ENCODE measurements at places on chromosomes 7 and 10. TPM values are rescaled to one million over a fixed set of nuclear protein-coding genes. Genes with fewer than 3 reads are reported as not detected.

GRCh38 chr7:2645274-2645868 is 13.6 kb downstream of the TTYH3 start:
- H3K4me1 ChIP-seq, result no peaks in the 10 kb centered on the region
- H3K27me3 ChIP-seq, result no peaks in the 10 kb centered on the region
- no peak for DNase-seq
- peaks cover 43% of the 10 kb centered on the region for H3K36me3 ChIP-seq

The STK31 gene
- 2.1 TPM for total RNA-seq

- no peak overlapping the region for H3K27ac ChIP-seq
- H3K4me1 ChIP-seq, result peaks cover 19% of the 10 kb centered on the region
- no peaks in the 10 kb centered on the region for H3K36me3 ChIP-seq
- no peak for DNase-seq
- H3K27me3 ChIP-seq, result no peaks in the 10 kb centered on the region
- H3K4me3 ChIP-seq, result no peak overlapping the region
These were observed 156.4 kb downstream of the ARID5B start for GRCh38 chr10:62057850-62058249.

GRCh38 chr10:100508691-100509150 is 10.9 kb downstream of the SEC31B start:
- peaks cover 8% of the 10 kb centered on the region for H3K4me1 ChIP-seq
- H3K27ac ChIP-seq, result no peak overlapping the region
- peak; percentile 27 for DNase-seq
- no peaks in the 10 kb centered on the region for H3K36me3 ChIP-seq
- H3K4me3 ChIP-seq, result no peak overlapping the region
- H3K27me3 ChIP-seq, result no peaks in the 10 kb centered on the region

DNA sequence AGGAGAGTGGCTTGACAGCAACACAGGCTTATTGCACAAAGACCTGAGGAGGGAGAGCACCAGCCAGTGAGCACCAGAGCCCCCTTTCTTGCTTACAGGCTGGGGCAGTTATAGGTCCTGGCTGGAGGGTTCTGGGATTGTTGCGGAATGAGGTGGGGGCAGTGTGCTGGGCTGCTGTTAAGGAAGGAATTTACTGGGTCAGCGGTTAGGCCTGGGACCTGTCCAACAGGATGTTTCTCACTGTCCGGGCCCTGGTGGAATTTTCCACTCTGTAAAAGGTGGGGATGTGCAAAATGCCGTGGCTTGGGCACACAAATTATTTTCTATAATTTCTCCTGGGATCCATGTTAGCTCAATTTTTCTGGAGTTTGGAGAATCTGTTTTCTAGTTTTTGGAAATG is 757.3 kb downstream of the TYW1 start:
- H3K27ac ChIP-seq, result no peak overlapping the region
- no peaks in the 10 kb centered on the region for H3K27me3 ChIP-seq
- H3K4me1 ChIP-seq, result no peaks in the 10 kb centered on the region
- peak; percentile 20 for DNase-seq
- no peak overlapping the region for H3K4me3 ChIP-seq
- no peaks in the 10 kb centered on the region for H3K36me3 ChIP-seq

GRCh38 chr7:130008941-130009847 is 42.0 kb downstream of the ZC3HC1 start:
- peak overlapping the region; percentile 38 for H3K4me3 ChIP-seq
- peaks cover 23% of the 10 kb centered on the region for H3K36me3 ChIP-seq
- peaks cover 35% of the 10 kb centered on the region for H3K4me1 ChIP-seq
- peak; percentile 95 for DNase-seq
- H3K27ac ChIP-seq, result peak overlapping the region; percentile 82

GRCh38 chr7:37341033-37341630 is 107.5 kb downstream of the ELMO1 start:
- no peak overlapping the region for H3K27ac ChIP-seq
- H3K36me3 ChIP-seq, result no peaks in the 10 kb centered on the region
- H3K4me1 ChIP-seq, result no peaks in the 10 kb centered on the region

DNA sequence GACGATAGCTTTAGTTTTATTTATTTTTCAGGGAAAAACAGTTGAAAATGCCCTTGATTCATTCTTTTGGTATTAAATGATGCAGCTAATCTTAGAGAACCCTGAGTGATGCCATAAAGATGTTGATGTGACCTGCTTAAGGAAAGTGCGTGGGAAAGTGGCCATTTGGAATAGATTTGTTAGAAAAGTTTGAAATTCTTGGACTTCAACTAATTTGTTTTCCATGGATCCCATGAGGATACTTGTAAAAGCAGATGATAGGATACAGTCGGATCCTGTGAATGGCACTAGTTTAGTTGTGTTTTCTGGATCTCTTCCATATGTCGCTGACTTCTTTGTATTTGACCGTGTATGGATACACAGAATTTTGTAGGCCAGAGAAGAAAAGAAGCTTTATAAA is 69.0 kb downstream of the SEPTIN7 start:
- DNase-seq, result no peak
- H3K4me1 ChIP-seq, result peaks cover 8% of the 10 kb centered on the region
- H3K36me3 ChIP-seq, result no peaks in the 10 kb centered on the region
- no peak overlapping the region for H3K4me3 ChIP-seq
- H3K27me3 ChIP-seq, result no peaks in the 10 kb centered on the region

Data from Calu3 (cell line).